Activated T-cell treated with anti-CD3 and anti-CD28 coated beads, Interleukin-2, amount 50 U/mL, for 72 hours (primary cell): ENCODE measurements at places on chromosomes 1 and 21.

GRCh38 chr1:66132324-66132723, 339.6 kb downstream of the PDE4B start:
- no peak for DNase-seq

DNA sequence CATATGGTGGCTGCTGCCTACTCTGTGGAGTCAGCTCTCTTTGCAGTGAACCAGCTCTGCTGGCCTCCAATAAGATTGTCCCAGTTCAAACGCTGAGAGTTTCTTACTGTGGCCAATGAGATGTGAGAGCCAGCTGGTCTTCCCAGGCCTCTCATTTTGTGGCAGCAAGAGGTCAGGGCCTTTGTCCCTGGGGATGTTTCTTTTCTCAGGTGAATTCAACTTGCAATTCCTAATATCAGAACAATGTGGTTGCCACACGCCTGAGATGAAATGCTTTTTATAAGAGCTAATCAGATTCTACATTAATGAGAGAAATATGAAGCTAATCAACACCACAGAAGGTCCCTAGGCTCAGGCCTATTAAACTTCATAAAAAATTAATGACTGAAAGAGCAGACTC, 660.1 kb upstream of the CAMK1G start:
- no peak for DNase-seq

DNA sequence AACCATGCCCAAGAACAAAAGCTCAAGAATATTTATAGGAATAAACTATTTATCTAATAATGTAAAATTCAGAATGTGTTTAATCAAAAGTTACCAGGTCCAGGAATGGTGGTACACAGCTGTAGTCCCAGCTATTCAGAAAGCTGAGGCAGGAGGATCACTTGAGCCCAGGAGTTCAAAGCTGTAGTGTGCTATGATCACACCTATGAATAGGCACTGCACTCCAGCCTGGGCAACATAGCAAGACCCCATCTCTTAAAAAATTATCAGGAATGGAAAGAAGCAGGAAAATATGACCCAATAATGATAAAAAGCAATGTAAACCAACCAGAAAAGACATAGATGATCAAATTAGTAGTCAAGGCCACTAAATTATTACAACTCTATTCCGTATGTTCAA, 62.2 kb upstream of the DR1 start:
- no peak for DNase-seq

DNA sequence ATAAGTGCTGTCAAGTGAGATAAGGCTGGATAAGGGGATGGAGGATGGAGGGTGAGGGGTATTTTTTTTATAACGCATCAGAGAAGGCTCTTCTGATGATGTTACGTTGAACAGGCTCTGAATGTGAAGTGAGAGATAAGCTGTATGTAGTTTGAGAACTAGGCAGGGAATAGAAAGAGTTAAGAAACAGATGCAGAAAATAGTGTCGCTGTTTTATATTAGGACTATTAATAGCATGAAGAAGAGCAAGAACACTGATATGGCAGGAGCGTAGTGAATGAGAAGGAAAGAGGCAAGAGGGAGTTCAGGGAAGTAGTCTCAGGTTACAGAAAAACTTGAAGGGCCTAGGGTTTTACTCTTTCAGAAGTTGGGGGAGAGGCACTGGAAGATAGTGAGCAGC, 59.8 kb downstream of the GPR88 start:
- DNase-seq, result no peak
